Osteoblast (primary cell): ENCODE measurements at places on chromosomes 5 and 9.

DNA sequence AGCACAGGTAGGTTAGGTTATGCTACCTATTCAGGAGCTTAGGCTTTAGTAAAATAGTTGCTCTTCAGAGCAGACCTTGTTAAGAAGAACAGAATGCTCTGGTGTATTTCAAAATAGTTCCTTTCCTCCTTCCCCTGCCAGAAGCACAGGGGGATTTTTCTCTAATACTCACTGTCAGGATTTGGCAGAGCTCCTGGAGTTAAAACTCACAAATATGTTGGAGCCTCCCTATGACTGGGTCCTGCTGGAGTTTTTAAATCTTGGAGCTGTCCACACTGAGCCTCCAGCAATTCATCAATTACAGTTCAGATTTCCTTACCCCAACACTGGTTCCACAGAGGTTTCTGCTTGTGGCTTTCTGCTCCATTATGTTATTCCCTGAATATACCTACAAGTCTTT lies 1233.8 kb upstream of the WWC1 start:
- H3K27me3 ChIP-seq: no peaks in the 10 kb centered on the region
- H3K27ac ChIP-seq: no peak overlapping the region
- no peaks in the 10 kb centered on the region for H3K4me1 ChIP-seq
- H3K36me3 ChIP-seq: no peaks in the 10 kb centered on the region

DNA sequence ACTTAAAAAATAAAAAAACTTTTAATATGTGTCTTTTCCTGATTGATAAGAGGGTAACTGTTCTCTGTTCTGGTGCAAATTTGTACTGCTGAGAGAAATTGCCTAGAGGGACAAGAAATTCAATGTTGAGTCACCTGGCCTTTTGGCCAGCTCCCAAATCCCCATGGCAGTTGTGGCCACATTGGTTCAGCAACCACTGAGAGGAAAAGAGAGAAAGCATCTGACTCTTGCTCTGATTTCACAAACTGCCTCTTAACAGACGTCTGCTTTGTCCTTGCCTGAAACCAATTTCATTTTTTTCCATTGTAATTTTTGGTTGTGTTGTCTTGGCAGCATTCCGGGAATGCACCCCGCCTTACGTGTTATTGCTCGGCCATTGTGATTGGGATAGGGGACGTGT lies 42.4 kb downstream of the NTRK2 start:
- no peak overlapping the region for H3K27ac ChIP-seq
- H3K27me3 ChIP-seq: no peaks in the 10 kb centered on the region
- no peak overlapping the region for H3K4me3 ChIP-seq
- no peaks in the 10 kb centered on the region for H3K36me3 ChIP-seq
- no peaks in the 10 kb centered on the region for H3K4me1 ChIP-seq

DNA sequence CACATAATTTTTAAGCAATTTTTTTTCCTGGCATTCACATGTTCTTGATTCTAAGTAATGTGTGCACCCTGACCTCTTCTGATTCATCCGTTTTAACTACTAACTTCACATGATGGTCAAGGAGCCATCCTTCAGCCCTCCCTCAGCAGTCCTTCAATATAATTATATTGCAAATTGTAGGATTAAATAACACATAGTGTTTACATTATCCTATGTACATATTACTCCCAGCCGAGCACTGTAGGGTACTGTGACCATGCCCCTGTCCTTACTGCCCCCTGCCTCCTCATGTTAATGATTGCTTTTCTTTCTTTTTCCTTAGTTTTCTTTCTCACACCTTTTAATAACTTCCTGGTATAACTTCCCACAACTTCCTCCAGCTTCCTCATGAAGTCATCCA lies 96.3 kb upstream of the FANCC start:
- no peak overlapping the region for H3K27ac ChIP-seq
- no peaks in the 10 kb centered on the region for H3K36me3 ChIP-seq
- no peaks in the 10 kb centered on the region for H3K27me3 ChIP-seq
- DNase-seq: no peak

DNA sequence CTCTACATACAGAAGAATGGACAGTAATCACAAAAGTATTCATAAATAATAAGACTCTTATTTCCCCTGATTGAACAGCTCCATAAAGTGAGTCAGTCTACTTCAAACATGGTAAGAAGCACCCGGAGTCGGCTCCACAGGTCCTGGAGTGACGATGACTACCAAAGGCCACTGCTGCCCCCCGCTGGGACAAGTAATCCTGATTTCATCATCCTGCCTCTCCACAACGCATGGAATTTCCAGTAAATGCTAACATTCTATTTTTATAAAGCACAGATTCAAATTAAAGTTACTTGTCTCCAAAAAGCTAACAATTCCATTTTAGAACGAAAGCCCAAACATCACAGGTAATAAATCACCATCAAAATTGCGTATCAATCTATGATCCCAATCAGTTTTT lies 16.2 kb downstream of the ATPSCKMT start:
- peak; percentile 94 for DNase-seq
- peaks cover 5% of the 10 kb centered on the region for H3K36me3 ChIP-seq
- H3K27ac ChIP-seq: peak overlapping the region; percentile 92
- H3K4me3 ChIP-seq: no peak overlapping the region
- H3K4me1 ChIP-seq: peaks cover 53% of the 10 kb centered on the region
- no peaks in the 10 kb centered on the region for H3K27me3 ChIP-seq

DNA sequence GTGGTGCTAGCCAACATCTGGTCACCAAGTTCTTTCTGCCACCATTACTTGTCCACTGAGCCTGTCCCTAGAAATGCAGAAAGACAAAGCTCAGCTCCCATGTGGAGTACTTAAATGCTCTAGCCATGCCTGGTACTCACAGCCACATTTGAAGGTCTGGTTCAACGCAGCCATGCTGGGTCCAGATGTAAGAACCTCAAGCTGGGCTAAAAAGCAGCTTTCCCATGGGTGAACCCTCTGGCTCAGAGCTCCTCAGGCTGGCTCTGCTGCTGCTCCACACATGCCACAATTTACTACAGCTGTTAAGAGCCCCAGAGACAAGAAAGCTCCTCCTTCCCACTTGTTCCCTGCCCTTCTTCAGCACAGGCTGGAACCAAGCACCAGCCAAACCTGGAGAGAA lies 97.1 kb upstream of the LRRTM2 start:
- H3K27ac ChIP-seq: no peak overlapping the region
- no peaks in the 10 kb centered on the region for H3K36me3 ChIP-seq
- H3K4me1 ChIP-seq: peaks cover 15% of the 10 kb centered on the region
- H3K27me3 ChIP-seq: no peaks in the 10 kb centered on the region
- no peak overlapping the region for H3K4me3 ChIP-seq
- no peak for DNase-seq

DNA sequence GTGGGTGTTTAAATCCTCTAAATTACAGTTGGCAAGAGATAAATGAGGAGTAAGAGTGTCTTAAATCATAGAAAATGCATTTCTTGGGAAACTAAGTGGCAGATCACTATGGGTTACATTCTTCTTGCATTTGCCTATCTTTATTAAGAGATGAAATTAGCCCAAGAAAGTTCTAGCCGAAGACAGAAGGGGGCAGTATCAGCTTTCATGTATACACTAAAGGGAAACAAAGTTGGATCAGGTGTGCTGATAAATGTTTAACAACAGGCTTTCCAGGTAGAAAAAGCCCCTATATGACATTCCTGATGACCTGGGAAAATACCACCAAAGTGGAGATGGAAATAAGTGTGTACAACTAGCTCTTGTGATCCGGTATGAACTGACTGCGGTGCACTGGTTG lies 81.9 kb upstream of the TLR4 start:
- H3K4me3 ChIP-seq: no peak overlapping the region
- H3K27ac ChIP-seq: no peak overlapping the region
- no peaks in the 10 kb centered on the region for H3K4me1 ChIP-seq
- H3K36me3 ChIP-seq: no peaks in the 10 kb centered on the region
- DNase-seq: no peak
- H3K27me3 ChIP-seq: no peaks in the 10 kb centered on the region

- no peak overlapping the region for H3K4me3 ChIP-seq
- no peak for DNase-seq
- H3K27me3 ChIP-seq: peaks cover 6% of the 10 kb centered on the region
- H3K36me3 ChIP-seq: no peaks in the 10 kb centered on the region
- no peak overlapping the region for H3K27ac ChIP-seq
These were observed 42.6 kb upstream of the HSPB3 start for GRCh38 chr5:54412913-54413312.

DNA sequence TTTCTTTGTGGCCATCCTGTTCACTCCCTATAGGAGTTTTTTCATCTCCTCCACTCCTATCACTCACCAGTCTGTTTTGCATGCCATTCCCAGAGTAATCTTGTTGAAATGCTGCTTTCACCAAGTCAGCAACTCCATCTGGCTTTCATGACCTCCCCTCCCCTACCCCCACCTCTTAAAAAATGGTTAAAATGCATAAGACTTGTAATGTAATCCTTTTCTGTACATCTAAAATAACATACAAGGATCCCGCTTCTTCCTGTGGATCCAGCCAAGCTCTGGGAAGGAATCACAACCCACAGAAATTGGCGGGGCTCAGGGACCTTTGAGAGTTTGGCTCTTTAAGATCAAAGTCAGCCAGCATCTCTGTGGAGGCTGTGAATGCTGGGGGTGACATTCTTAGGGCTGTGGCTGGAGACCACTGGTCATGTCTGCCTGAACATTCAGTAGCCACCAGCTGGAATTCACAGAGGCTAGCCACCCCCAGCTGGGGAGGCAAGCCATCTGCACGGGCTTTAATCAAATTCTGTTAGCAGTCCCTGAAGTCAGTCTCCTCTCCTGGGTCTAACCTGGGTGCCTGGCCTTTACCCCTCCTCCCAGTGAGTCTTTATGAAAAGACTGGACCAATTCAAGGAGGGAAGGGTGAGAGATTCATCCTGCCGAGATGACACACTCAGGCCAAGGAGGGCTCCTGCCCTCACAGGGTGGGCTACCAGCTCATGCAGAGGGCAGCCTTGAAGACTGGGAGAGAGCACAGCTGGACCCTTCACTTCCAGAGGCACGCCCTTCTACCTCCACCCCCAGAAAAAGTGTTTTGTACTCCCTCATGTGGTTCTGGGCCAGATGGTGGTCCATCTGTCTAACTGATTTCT lies 132.9 kb downstream of the LIFR start:
- H3K4me3 ChIP-seq: no peak overlapping the region
- peaks cover 61% of the 10 kb centered on the region for H3K4me1 ChIP-seq
- no peak for DNase-seq
- H3K27me3 ChIP-seq: no peaks in the 10 kb centered on the region
- H3K36me3 ChIP-seq: no peaks in the 10 kb centered on the region
- peak overlapping the region; percentile 9 for H3K27ac ChIP-seq

DNA sequence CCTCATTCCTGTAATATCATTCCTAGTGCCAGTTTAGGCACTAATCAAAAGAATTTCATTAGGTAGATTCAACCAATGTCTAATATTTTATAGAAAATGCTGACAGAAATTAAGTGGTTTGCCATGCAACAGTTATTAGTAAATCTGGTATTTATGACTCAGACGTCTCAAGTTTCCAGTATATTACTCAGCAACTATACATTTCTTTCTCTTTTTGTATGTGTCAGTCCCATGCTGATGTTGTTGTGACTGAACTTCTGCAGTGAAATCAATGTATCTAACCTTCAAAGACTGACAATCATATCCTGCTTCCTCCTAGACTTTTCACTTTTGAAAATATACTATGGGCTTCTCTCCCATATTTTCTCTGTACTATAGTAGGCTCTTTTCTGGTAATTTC lies 822.5 kb downstream of the NR2F1-AS1 start:
- H3K27ac ChIP-seq: no peak overlapping the region
- H3K4me1 ChIP-seq: peaks cover 6% of the 10 kb centered on the region
- H3K36me3 ChIP-seq: no peaks in the 10 kb centered on the region
- peak; percentile 64 for DNase-seq
- no peak overlapping the region for H3K4me3 ChIP-seq

DNA sequence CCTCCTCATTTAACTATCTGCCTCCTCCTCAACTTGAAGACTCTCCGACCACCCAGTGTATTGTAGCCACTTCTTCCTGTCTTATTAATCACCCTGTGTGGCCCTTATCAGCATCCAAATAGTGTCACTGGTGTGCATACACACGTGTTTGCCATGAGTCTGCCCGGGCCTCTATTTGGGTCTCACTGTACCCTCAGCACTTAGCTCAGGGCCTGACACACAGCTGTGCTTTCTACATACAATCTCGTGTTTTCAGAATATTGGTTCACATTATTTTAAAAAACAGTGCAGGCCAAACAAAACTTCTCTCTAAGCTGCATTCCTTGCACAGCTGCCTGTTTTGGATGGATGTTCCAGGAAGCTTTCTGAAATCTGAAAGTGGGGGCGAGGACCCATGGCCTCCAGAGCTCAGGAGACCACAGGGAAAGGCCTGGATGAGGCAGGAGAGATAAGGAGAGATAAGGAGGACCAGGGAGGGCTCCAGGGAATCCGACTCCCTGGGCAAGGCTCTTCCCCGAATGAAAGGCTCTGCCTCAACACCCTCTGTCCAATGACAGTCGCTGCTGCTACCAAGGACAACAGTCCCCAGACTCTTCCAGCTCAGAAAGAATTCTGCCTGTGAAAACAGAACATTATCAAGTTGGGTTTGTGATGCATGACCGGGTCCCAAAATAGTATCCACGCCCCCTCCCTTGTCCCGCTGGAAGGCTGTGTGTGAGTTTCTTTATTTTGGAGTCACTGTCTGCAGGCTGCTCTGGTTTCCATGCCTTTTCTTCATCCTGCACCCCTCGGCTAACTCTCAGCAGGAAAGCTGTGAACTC lies 255.6 kb downstream of the NSG2 start:
- H3K4me1 ChIP-seq: no peaks in the 10 kb centered on the region
- H3K27me3 ChIP-seq: no peaks in the 10 kb centered on the region
- no peak overlapping the region for H3K4me3 ChIP-seq
- H3K36me3 ChIP-seq: no peaks in the 10 kb centered on the region
- H3K27ac ChIP-seq: no peak overlapping the region

DNA sequence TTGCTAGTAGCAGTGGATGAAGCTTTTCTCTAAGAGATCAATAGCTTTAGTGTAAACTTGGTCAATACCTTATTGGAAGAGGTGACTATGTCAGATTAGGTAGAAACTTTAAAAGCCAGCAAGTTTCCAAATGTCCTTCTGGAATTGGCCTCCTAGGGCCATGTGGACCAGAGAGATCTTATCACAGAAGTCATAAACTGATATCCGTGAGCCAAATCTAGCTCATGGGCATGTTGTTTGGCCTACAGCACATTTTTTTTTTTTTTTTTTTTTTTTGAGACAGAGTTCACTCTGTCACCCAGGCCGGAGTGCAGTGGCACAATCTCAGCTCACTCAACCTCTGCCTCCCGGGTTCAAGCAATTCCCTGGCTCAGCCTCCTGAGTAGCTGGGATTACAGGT lies 157.5 kb upstream of the CCDC152 start:
- no peak overlapping the region for H3K4me3 ChIP-seq
- DNase-seq: no peak
- no peak overlapping the region for H3K27ac ChIP-seq
